AG20443 (cell line): ENCODE measurements at places on chromosomes 5 and 9.
A peak's percentile ranks its signal among the peaks of the same experiment; 100 is the strongest.

GRCh38 chr9:98564714-98565113 lies 144.0 kb downstream of the GABBR2 start:
- DNase-seq = no peak

DNA sequence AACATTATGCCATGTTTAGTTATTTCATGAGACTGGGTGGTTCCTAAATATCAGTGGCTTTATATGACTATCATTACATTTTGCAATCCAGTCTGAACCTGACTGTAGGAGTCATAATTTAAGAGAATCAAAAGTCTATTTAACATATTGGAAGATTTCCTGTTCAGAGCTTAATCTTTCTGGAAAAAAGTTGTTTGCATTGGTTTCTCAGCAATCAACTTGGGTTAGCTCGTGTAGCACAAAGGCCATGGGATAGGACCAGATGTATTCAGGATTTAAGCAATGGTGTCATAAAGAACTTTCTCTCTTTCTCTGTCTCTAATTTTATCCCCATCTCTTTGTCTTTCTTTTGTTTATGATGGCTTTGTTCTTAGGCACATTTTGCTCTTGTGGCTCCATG lies 296.0 kb upstream of the KCNN2 start:
- DNase-seq = no peak

DNA sequence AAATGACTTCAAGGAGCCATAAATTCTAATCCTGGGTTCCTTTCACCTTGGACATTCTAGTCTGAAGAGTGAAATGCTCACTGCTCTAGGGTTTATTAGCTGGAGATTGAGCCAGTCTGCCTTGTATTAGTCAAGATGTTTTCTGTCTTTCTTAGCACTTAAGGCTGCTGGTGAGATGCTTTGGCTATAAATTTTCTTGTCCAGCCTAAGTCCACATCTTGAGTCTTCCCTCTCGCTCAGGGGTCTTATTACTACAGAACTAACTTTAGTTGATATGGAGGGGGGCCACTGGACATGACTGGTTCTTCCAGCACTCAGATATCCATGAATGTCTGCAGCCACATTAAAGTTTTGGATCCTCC lies 316.4 kb downstream of the ARHGAP26 start:
- no peak for DNase-seq

- peak; percentile 40 for DNase-seq
Observed at GRCh38 chr5:153546566-153546965, 56.1 kb downstream of the GRIA1 start.

DNA sequence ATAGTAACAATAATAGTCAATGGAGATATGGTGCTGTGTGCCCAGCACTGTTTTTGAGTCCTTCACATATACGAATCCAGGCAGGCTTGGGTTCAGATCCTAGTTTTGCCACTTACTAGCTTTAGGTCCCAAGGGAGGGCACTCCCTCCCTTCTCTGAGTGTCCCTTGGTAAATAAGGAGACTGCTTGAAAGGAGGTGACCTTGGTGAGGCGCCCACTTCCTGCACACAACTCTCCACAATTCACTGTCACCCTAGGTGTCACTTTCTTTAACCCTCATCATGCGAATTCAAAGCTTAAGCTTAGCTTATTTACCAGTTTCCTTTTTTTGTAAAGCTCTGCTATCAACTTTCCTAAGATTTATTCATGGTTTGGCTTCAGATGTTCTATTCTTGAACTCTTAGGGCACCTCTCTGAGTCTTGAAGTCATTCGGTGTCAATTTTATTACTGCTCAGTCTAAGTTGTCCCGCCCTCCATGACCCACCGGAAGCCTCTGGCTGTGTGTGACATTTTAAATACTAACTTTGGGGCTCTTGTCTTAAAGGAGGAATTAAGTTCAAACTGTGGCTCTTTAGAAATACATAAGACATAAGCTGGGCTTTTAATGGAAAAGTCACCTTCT lies 170.7 kb upstream of the ZNF618 start:
- DNase-seq = no peak

DNA sequence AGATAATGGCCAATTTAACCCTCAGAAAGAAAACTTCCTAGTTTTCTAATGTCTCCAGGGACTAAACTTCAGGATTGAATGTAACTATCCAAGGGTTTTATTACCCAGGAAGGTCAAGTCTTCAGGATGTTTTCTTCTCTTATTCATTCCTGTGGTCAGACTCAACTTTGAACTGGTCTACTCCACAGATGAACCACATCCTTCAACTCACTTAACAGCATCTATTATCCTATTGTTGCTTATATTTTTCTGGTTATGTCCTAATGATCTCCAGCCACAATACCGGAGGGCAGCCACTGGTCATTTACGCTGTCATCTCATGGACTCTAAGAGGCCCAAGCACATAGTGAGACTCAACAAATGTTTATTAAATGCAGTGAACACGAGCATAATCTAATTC lies 47.2 kb upstream of the LIFR start:
- DNase-seq = no peak

DNA sequence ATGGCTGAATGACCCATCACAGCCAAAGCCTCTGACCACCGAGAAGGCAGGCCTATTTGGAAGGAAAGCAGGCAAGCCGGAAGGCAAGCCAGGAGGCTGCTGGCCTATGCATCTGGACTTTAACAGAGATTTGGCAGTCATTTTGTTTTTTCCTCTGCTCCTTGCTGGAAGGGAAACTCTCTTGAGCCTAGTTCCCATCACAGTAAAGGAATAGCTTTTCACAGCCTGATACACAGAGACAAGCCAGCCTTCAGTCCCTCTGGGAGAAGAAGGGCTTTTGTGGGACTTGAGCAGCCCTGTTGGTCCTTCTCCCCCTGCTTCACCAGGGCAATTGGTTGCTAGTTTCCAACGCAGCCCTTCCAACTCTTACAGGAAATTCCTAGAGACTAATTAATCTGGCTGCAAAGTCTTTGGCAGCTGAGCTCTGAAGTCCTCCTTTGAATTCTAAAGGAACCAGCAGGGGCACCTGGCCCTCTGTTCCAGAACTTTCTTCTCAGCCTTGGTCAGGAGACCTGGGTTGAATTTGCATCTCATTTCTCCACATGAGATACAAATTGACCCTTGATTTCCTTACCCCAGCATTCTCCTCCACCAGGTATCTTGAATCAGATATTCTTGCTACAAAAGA lies 157.3 kb upstream of the EPB41L4A start:
- peak; percentile 26 for DNase-seq

GRCh38 chr9:12956261-12956660 lies 181.4 kb downstream of the LURAP1L start:
- DNase-seq = no peak

- no peak for DNase-seq
Observed at GRCh38 chr9:33140401-33141360, 26.5 kb downstream of the B4GALT1 start.

GRCh38 chr5:148261221-148261620 lies 7.4 kb upstream of the SPINK13 start:
- DNase-seq = no peak

DNA sequence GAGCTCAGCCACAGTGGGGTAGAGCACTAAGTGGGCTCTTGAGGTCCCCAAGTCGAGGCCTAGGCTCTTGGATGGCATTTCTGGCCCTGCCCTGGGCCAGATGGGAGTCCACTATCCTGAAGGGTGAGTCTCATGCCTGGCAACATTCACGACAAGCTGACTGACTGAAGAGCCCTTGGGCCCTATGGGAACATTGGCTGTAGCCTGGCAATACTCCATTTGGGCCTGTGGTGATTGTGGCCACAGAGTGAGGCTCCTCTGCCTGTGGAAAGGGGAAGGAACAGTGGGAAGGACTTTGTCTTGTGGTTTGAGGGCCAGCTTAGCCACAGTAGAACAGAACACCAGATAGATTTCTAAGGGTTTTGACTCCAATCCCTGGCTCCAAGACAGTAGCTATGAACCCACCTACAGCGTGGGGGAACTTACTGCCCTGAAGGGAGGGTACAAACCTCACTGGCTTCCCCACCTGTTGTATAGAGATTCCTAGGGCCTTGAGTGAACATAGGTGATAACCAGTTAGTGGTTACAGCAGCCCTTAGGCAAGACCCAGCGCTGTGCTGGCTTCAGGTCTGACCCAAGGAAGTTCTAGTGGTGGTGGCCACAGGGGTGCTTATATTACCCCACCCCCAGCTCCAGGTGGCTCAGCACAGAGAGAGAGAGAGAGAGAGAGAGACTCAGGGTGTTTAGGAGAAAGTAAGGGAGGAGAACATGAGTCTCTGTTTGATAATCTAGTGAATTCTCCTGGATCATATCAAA lies 72.4 kb downstream of the KIAA0825 start:
- DNase-seq = no peak

- DNase-seq = no peak
Observed at GRCh38 chr5:143115381-143115780, 288.1 kb downstream of the NR3C1 start.

DNA sequence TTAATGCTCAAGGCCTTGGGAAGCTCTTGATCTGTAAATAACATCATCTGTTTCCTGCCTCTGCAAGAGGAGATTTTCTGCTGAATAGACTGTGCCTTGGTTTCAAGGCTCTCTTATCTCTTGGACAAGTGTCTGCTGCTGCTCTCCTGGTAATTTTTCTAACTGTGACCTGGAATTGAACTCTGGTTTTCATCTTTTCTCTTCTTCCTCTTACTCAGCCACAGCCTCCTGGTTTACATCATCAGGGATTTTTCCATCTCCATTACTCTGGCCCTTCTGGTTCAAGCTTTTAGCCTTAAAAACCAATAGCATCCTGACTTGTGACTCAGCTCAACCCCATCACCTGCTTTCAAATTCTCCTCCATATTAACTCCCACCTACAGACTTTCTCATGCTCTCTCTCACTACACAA lies 49.6 kb upstream of the ITGA1 start:
- no peak for DNase-seq

GRCh38 chr5:54936201-54936600 lies 49.2 kb downstream of the ESM1 start:
- DNase-seq = no peak

GRCh38 chr5:76724871-76725270 lies 8.9 kb downstream of the F2R start:
- peak; percentile 49 for DNase-seq

DNA sequence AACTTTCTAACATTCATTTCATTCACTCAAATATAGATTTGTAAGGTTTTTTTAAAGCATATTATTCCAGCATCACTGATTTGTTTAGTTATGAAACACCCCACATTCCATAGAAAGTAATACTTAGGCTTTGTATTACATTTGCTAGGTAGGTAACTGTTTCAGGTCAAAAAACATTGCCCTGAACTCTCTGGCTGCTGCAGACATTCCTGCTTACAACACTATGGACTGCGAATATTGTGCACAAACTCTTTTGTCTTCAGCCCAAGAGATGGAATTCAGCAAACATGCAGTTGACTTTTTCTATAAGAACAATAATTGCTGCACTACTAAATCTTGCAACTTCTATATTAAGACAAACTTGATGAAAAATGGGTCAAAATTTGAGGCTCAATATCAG lies 301.0 kb downstream of the ARL15 start:
- no peak for DNase-seq

DNA sequence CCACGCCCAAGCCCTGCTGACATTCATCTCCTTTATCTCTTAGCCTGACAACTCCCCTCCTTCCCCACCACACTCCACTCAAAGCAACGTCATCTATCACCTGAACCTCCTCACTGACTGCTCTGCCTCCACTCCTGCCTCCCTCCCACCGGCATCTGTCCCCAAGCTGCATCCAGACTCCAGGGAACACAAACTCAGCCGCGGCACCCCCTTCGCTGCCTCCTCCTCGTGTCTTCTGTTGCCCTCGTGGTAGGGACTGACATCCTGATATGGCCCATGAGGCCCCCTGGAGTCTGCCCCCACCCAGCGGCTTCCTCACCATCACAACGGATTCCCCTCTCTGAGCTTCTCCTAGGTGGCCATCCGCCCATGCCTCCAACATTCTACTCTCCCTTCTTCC lies 101.0 kb upstream of the TAS2R1 start:
- no peak for DNase-seq

GRCh38 chr5:80569086-80569960 lies 757 bp downstream of the ANKRD34B start:
- peak; percentile 16 for DNase-seq

GRCh38 chr5:152335461-152335860 lies 69.6 kb downstream of the NMUR2 start:
- DNase-seq = no peak

- DNase-seq = no peak
Observed at GRCh38 chr5:80825786-80826460, 134.2 kb upstream of the RASGRF2 start.

DNA sequence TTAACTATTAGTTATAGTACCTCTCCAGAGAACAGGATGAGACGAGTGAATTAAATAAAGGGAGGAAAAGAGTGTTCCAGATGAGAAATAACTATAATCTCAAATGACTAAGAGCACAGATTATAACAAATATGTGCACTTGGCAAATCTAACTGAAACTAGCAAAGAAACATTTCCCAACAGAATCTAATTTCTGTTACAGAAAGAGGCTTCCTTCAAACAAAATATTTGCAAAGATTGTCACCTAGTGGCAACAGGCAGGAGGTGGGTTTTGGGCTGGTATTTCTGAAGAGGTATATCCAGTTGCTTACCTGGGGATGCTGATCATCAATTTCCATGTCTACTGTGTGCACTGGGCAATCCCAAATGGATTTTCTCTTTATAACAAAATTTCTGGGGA lies 5.6 kb upstream of the SPDL1 start:
- DNase-seq = peak; percentile 27

- DNase-seq = no peak
Observed at GRCh38 chr9:125523681-125524080, 183.3 kb downstream of the MAPKAP1 start.

DNA sequence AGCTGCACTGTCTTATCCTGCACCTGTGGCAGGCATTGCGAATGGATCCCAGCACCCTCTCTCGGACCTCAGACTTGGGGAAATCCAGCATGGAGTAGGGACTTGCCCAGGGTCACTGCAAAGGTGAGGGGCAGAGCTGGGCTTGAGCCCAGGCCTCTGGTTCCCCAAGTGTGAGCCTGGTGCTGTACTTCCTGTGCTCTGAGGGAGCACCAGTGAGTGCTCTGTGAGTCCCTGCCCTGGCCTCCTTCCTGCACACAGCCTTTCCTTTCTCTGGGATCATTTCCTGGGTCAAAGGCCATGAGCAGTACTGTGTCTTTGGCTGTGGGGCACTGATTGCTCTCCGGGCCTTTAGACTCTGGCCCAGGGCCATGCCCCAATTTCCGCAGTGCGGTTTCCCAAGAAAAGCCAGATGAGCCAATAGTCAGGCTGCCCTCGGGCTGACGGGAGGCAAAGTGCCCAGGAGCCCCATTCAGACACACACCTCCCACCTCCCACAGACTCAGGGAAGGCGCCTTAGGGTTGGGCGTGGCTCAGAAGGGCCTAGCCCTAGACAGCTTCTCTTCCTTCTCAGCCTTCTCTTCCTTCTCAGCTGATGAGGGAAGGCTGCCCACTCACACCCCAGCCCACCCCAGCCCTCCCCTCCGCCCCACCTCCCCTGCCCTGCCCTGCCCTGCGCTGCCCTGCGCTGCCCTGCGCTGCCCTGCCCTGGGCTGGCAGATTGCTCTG lies 23.3 kb upstream of the TRIM14 start:
- no peak for DNase-seq

DNA sequence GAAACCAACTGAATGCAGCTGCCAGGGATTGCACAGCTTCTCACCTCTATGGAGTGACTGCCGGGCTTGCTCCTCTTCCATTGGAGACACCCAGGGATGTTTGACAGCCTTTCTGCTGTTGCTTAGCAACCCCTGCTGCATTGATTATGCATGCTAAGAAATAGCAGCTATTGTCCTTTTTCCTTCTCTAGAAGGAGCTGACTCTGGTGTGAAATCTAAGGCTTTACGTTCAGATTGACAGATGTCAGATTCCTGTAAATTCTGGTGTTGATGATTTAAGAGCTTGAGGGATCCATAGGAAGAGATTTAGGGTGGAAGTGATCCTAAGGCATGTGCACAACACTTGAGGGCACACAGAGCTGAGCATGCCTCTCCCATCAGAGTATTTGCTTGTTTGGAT lies 267.7 kb downstream of the NTRK2 start:
- DNase-seq = no peak
